Kidney (tissue), 22 donors: ENCODE measurements at places on chromosomes 4 and X.
A peak's percentile ranks its signal among the peaks of the same experiment; 100 is the strongest.

DNA sequence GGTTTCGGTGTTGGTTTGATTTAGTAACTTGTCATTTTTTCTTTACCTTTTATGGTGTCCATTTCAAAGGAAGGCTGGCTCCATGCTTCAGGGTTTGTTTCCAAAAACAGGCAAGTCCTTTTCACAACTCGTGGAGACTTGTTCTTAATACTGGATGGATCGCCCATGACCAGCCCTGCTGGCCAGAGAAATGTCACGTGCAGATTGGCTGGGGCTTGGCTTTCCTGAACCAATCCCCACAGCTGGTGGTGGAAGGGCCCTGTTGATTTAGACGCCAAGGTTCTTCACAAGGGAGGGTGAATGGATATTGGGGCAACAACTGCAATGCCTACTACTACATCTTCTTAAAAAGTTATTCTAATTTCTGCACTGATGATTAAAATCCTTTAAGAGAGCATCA, 92.6 kb downstream of the SHROOM3 start:
- DNase-seq: no peak

DNA sequence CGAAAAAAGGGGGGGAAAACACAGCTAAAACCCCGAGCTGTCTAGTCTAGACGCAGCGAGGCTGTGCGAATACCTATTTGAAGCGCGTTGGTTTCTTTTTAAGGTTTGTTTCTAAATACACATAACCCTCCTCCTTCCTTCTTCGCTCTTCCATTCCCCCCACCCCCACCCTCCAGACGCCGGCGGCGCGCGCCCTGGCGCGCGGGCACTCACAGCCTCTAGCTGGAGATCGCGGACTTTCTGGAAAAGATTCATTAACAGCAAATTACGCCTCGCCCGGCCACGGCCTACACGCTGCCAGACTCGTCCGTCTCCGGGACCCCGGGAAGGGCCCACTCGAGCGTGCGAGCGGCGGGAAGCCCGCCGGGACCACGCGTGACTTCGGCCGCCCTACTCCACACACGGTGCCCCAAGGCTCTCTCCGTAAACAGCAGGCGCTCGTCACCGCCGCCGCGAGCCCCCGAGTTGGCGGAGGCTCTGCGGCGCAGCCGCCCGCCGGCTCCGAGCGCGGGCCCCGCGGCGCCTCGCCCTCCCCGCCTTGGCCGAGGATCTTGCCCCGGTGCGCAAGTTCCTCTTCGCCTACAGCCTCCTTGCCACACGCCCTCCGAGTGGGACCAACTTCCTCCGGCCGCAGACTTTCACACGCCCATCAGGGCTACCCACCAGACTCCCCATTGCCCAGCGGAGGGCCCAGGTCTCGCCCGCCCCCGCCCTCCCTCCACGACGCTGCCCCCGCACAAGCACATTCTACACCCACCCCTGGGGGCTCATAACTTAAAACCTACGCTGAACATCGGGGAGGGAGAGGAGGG, 2.0 kb downstream of the BCOR start:
- DNase-seq: no peak

- no peak for DNase-seq
These were observed 47.3 kb downstream of the PPP3CA start for GRCh38 chr4:101299899-101300540.

- peak; percentile 16 for DNase-seq
These were observed 46.9 kb upstream of the TAB3 start for GRCh38 chrX:30935985-30936384.

- no peak for DNase-seq
These were observed 71.0 kb downstream of the TSC22D3 start for GRCh38 chrX:107704587-107704986.

- DNase-seq: no peak
These were observed 1478.8 kb downstream of the FAM133A start for GRCh38 chrX:95152810-95153209.

GRCh38 chr4:84691170-84691691, 108.3 kb downstream of the CDS1 start:
- no peak for DNase-seq

- no peak for DNase-seq
These were observed 102.9 kb downstream of the TSPAN7 start for GRCh38 chrX:38664285-38664684.

DNA sequence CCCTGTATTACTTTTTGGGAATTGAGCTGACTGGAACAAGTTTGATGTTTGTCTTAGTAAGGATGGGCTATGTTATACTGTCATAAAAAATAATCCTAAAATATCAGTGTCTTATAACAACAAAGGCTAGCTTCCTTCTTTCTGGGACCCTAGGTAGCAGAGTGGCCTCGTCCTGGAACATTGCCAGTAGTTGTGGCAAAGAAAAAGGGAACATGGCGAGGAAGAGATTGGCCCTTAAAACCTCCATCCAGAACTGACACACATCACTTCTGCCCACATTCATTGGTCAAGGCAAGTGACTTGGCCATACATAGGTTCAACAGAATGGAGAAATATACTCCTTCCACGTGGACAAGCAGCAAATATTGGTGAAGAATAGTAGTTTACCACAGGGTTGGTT, 287.9 kb downstream of the PPP1R2C start:
- DNase-seq: no peak

- no peak for DNase-seq
These were observed 137.9 kb downstream of the INPP4B start for GRCh38 chr4:142708231-142708630.

DNA sequence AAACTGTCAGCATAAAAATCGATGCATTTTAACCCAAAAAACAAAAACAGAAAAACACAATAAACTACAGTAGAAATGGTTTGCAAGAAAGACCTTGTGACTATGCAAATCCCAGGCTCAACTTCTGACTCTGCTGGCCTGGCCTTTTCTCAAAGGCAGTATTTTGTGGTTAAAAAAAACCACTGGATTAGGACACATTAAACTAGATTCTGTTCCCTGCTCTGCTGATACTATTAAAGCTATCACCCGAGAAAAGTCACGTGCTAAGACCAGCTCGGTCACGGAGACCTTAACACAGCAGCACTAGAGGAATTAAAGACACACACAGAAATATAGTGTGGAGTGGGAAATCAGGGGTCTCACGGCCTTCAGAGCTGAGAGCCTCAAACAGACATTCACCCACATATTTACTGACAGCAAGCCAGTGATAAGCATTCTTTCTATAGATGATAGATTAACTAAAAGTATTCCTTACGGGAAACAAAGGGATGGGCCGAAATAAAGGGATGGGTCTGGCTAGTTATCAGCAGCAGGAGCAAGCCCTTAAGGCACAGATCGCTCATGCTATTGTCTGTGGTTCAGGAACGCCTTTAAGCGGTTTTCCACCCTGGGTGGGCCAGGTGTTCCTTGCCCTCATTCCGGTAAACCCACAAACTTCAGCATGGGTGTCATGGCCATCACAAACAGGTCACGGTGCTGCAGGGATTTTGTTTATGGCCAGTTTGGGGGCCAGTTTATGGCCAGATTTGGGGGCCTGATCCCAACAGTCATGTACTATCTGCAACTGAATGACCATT, 16.1 kb downstream of the CBR4 start:
- DNase-seq: no peak

- DNase-seq: peak; percentile 24
These were observed 224.5 kb downstream of the PCDH18 start for GRCh38 chr4:137307806-137308205.

DNA sequence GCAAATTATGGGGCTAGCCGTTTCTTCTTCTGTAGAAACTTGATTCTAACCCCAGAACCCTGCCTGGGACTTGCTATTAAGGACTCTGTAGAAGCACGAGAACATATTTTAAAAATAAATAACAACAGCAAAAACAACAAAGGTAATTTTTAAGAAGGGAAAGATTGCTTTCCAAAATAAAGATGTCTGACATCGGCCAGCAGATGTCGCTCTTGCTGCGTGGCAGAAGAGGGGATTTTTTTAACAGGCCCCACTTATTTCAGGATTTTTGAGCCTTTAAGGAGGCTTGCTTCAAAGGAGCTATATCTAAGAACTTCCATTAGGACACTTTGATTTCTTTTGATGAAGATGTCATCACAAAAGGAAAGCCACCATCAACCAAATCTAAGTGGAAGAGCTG, 62.8 kb upstream of the EGFL6 start:
- DNase-seq: peak; percentile 31

GRCh38 chrX:119374736-119375135, 24.4 kb upstream of the SLC25A43 start:
- DNase-seq: no peak

DNA sequence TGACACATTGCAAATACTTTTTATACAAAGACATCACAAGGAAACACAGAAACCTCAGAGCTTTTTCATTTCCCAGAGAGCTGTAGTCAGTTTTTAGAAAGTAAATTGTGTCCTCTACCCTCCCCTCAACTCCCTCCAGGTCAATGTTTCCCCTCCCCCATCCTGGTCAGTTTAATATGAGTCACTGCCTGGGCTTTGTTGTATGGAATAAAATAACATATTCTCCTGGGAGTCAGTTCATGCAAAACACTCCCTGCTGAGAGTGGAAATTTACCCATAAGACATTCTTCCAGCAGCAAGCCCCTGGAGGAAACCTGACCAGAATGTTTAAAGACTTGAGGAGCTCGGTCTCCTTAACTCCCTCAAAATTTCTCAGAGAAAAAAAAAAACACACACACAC, 270.1 kb upstream of the LDB2 start:
- peak; percentile 74 for DNase-seq

DNA sequence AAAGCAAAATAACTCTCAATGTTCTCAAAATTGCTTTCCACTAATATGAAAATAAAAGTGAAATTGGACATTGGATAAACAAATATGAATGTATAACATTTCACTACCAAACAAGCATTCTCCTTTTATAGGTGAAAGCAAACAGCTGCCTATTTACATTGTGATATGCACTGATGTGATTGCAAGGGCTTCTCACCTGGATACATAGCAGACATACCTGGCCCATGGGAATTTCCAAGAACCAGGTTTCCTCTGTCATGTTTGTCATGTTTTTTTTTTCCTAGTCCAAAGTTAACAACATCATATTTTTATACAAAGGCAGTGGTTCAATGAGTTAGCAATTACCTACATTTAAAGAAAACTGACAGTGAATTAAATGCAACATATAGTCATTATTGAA, 228.5 kb downstream of the ANKRD50 start:
- no peak for DNase-seq

DNA sequence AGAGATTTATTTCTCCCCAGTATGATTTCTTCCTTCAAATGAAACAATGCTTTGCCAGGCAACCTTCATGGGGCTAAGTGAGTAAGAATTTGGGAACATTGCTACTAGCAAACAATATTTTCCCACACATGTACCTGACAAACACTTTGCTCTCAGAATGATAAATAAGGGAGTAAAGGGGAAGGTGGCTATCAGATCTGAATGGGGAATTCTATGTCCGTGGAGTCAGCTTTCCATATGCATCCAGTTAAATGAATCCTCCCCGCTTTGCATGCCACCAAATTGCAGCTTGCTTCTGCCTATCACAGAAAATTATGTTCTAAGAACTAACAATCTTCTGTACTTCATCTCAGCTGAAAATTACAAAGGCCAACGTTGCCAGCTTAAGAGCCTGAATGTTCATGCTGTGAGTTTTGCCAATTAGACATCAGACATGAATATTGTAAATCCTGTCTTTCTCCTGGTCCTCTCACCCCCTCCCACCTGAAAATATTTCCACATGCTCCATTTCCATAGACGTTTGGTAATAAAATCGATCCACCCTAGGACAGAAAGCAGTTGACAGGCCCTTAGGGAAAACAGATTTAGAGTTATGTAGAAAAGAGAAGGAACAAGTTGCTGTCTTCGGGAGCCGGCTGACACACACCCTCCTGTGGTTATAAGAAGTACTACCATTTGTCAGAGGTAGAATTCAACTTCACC, 6.3 kb downstream of the MEPE start:
- DNase-seq: no peak

GRCh38 chr4:75644095-75644494, 13.8 kb upstream of the CDKL2 start:
- no peak for DNase-seq

DNA sequence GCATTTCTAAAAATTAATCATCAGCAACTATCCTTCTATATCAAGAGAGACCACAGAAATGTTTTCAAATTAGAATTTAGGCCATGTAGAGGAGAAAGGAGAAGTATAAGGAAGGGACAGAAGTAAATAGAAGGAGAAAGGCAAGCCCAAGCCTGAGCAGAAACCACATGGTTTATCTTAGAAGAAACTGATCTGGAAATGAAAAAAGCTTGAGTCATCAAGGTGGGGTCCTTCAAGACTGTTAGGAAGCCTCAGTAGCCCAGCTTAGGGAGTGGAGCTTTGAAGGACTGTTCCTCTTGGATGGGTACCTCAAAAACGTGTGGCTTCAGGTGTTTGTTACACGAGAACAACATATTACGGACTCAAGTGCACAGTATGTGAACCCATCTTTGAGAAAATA, 4.5 kb downstream of the BMX start:
- DNase-seq: no peak

DNA sequence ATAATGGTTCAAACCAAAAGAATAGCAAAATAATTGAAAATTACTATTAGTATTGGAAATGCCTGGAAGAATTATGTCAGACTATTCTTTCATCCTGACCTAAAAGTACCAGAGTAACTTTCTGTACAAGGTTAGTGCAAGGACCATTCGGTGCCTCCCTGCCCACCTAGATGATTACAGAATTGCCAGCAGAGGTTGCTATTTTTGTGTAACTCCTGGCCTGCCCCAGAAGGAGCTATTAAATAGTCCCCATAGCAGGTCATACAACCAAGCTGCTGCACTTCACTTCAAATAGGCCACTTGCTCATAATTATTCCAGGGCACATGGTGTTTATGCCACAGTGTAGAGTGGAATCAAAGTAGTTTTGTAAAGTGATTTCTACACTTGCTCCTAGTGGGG, 831.1 kb upstream of the PABPC4L start:
- no peak for DNase-seq

- no peak for DNase-seq
These were observed 59.2 kb upstream of the NKX1-1 start for GRCh38 chr4:1465173-1466033.

- DNase-seq: no peak
These were observed 165.0 kb upstream of the GEMIN8 start for GRCh38 chrX:14194711-14195110.

DNA sequence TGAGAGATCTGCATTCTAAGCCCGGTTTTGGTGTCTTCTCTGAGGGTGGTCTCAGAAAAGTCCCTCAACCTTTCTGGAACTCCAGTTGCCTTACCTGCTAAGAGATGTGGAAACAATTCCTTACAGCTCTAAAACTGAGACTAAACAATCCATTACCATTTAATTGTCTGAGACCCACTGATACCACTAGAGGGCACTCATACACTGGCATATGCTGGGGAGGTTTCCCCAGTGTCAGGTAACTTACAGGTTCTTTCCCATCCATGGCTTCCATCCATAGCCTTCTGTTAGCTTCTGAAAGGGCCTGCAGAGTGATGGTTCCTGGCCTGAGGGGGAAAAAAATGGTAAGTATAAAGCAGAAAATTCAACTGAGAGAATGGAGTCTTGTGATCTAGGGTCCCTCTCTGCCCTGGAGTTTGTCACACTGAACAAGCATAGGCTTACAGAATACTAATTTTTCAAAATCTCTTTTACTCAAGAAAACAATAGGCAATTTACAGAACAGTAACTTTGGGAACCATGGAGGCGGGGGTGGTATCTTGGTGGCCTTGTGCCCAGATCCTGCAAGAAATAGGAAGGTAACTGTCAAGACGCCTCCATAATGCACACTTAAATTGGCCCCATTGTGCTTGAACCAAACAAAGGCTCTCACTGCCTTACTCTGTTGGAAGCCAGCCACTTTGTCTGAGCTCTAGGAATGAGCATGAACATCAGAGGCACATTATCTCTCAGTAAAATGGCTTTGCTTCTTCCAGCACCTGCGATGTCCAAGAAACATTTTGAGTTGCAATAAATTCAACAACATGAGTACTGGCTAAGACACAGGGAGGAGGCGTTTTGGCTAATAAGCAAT, 236.1 kb downstream of the OPHN1 start:
- DNase-seq: peak; percentile 30
